ENCODE measurements at places on chromosomes 13 and 19. TPM values are rescaled to one million over a fixed set of nuclear protein-coding genes. Genes with fewer than 3 reads are reported as not detected.

IER2 gene
- 20.8 TPM for total RNA-seq

GRCh38 chr19:35874392-35874930 lies 6.1 kb downstream of the APLP1 start:
- DNase-seq: no peak

DNA sequence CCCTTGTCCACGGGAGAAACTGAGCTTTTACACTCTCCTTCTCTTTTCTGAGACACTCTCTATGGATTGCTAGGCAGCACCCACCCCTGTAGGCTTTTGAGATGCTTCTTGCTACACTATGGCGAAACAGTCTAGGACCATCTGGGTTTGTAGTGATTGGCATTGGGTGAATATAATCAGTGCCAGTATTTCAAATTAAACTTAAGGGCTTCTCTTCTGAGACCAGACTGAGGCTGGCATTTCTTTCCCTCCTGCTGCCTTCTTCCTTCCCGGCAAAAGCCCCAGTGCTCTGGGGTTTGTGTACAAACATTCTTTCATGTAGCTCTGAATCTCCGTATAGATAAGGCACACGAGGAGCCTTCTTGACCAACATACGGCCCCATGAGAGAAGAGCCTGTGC lies 276.7 kb downstream of the SLC7A1 start:
- DNase-seq: no peak

DNA sequence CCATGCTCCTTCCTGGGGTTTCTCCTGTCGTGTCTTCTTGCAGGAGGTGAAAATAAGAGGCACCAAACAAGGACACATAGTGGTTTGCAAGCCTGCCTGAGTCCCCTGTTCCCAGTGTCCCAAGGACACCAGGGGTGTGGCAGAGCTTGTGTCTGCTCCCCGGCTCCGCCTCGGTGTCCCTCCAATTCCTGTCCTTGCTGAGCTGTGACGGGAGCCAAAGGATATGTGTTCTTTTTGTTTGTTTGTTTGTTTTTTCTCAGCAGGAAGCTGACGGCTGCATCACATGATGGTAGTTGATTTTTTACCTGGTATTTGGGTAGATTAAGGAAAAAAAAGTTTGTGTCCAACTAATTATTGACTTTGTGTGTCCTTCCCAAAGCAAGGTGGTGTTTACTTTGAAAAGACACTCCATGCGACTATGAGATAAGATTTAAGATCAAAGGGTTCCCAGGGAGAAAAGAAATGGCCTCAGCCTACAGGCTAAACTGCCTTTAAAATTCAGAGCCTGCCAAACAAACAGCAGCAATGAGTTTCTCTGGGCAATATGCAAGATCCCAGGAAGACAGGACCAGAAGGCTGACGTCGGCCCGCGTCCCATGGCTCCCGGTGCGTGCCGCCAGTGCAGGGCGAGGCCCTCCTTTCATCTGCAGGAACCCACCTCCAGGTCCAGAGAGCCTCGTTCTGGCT lies 50.8 kb upstream of the XPO4 start:
- no peak for DNase-seq

DNA sequence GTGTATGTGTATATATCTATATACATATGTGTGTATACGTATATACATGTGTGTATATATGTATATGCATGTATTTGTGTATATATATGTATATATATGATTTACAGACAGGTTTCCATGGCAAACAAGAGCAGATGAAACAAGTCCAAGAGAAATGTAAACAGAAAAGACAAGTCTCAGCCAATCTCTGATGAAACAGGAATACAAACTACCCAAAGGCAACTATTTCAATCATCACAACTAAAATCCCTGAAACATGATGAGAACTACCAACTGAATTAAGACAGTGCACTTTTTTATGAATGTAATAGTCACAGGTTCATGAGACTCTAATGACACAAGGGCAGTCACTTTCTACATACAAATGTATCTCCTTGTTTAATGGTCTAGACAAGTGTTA lies 140.2 kb downstream of the TNFRSF19 start:
- no peak for DNase-seq

FFAR1 gene
- not detected for total RNA-seq

DNA sequence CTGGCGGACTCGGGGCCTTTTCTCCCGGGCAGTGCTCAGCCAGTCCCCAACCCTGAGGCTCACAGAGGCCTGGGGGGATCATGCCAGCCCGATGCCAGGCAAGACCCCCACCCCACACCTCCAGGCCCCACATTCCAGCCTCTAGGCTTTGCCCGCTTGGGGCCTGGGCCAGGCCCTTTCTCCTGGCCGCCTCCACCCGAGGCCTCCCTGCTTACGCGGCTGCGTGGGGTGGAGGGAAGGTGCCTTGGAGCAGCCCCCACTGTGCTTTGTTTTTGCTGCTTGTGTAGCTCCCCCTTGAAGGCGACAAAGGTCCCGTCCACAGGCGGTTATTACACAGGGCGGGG lies 38.4 kb downstream of the SMIM24 start:
- DNase-seq: no peak

- DNase-seq: no peak
Observed at GRCh38 chr13:43110036-43110435, 86.7 kb downstream of the DNAJC15 start.

DOCK9 gene
- 138 TPM for total RNA-seq

DNA sequence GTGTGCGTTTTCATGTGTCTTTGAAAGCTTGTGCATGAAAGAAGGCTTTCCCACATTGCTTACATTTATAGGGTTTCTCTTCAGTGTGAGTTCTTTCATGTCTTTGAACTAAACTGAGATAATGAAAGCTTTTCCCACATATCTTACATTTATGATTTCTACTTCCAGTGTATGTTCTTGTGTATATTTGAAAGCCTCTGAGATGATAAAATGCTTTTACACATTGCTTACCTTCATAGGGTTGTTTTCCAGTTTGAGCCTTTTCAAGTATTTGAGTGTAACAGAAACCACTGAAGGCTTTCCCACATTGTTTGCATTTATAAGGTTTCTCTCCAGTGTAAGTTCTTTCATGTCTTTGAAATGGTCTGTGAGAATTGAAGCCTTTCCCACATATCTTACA lies 9.8 kb upstream of the ZNF441 start:
- DNase-seq: no peak

PABPC3 gene
- 0.10 TPM for total RNA-seq

DNA sequence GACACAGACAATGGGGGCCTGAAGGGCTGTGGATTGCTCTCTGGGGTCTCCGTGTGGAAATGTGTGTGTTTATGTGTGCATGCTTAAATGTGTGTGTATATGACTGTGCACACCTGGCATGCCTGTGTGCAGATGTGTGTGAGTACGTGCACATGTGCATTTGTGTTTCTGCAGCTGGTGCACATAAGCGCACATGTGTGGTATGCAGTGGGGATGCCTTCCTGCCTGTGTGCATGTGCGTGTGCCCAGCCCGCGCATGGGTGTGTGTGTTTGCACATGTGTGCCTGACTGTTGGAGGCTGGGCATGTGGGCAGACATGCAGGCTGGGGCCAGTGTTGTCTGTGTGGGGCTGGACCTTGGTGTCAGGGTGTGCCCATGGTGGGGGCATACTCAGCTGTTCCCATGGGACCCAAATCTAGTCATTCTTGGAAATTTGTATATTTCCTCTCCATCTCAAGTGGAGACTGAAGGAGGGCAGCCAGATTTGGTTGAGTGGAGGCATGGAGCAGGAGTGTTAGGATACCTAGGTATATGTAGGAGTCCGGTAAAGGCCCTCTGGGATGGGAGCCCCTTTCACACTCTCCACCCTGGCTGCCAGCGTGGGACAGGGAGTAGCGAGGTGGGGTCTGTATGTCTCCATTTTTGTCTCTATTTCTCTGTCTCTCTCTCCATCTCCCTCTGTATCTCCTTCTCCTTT lies 49.9 kb downstream of the CELF5 start:
- DNase-seq: no peak

- DNase-seq: no peak
Observed at GRCh38 chr13:88429862-88430261, 758.7 kb downstream of the SLITRK5 start.

KLK8 gene
- total RNA-seq: not detected

DNA sequence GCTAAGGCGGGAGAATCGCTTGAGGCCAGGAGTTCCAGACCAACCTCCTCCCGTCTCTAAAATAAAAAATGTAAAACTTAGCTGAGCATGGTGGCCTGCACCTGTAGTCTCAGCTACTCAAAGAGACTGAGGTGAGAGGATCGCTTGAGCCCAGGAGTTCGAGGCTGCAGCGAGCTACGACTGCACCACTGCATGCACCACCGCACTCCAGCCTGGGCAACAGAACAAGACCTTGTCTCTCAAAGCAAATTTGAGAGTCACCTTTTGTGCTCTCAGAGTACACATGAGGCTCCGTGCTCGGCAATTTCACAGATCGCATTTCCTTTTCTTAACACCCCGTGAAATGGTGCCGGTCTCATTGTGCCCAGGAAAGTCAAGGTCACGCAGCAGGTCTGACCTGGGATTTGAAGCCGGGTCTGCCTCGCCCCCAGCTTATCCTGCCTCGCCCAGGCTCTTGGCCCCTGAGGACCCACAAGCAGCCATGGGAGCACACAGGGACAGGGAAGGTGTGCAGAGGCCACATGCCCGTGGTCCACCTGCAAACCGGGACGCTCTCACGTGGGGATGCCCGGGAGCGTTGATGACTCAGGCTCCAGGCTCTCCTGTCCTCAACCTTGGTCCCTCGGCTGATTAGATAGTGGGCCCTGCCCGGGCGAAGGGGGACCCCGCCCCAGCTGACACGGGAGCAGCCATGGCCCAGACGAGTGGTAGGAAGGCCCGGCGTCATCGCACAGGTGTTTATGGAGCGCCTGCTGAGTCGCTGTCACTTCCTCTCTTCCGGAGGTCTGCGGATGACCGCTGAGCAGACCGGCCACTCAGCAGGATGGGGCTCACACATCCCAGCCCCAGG lies 1.1 kb upstream of the SMIM24 start:
- DNase-seq: no peak

DNA sequence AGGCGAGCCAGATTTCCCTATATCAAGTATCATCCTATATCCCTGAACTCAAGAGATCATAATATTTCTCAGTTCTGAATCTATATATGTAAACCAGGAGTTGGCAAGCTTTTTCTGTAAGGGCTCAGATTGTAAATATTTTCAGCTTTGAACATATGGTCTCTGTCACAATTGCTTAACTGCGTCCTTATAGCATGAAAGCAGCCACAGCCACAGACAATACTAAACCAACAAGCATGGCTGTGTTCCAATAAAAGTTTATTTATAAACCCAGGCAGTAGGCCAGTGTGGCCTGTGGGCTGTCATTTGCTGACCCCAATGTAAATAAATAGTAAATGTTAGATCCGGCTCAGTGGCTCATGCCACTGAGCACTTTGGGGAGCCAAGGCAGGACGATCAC lies 12.2 kb upstream of the MYH14 start:
- DNase-seq: peak; percentile 33

ZNF442 gene
- total RNA-seq: 2.8 TPM

GRCh38 chr13:39787086-39787487 lies 131.6 kb downstream of the COG6 start:
- DNase-seq: no peak

CLIP3 gene
- 4.9 TPM for total RNA-seq

- no peak for DNase-seq
Observed at GRCh38 chr19:53982001-53982451, 9.4 kb upstream of the CACNG6 start.

SWSAP1 gene
- 1.7 TPM for total RNA-seq

DNA sequence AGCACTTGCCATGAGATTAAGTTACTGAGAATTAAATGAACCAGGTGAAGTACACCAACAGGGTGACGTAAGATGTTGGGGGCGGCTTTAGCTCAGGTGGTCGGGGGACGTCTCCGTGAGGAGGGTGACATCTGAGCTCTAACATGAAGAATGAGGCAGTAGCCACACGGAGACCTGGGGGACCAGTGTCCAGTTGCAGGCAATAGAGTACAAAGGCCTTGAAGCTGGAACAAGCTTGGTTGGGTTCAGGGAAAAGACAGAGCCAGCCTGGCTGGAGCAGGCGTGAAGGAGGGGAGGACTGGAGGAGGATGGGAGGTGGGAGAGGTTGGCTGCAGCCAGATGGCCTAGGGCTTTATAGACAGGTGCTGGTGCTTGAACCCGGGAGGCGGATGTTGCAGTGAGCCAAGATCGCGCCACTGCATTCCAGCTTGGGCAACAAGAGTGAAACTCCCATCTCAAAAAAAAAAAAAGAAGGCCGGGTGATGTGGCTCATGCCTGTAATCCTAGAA lies 1.6 kb downstream of the SPINT2 start:
- no peak for DNase-seq

- peak; percentile 95 for DNase-seq
Observed at GRCh38 chr13:73268306-73268705, 209.5 kb downstream of the KLF5 start.

GRCh38 chr19:46731007-46731501 lies 14.1 kb upstream of the PRKD2 start:
- peak; percentile 84 for DNase-seq

- peak; percentile 34 for DNase-seq
Observed at GRCh38 chr13:31101472-31102170, 60.1 kb downstream of the HSPH1 start.

- DNase-seq: no peak
Observed at GRCh38 chr19:50534478-50534877, 20.8 kb upstream of the ASPDH start.

MEIS3 gene
- 4.4 TPM for total RNA-seq

TMEM38A gene
- 128 TPM for total RNA-seq

DNA sequence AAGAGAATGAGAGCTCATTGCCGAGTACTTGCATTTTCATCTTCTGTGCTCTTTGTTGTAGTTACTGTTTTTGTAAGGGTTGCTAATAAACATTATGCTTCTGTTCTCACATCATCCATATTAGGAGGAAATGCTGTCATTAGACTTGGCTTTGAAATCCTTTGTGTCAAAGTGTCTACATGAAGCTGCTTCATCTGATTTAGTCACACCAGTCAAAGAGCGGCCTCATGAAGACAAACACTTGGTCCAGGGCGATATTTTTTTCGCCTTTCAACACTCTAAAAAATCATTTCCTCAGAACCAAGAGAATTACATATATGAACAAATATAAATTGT lies 105.0 kb downstream of the SPRY2 start:
- no peak for DNase-seq

DNA sequence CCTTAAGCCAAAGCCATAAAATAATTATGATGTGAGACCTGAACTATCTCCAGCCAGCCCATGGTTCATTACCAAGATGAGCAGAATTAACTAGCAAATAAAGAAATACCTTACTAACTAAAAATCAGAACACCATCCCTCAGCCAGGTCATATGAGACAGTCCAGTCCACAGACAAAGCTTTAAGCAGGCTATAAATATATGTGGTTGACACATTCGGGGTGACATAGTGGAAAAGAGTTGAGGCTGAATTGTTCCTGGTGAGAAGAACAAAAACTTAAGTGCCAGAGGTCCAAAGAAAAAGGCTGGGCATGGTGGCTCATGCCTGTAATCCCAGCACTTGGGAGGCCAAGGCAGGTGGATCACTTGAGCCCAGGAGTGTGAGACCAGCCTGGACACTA lies 30.9 kb downstream of the ENOX1 start:
- peak; percentile 55 for DNase-seq

APC2 gene
- 0.53 TPM for total RNA-seq

- DNase-seq: peak; percentile 72
Observed at GRCh38 chr19:5826531-5827341, 12.8 kb downstream of the FUT6 start.

- DNase-seq: peak; percentile 37
Observed at GRCh38 chr19:58229255-58229639, 533 bp downstream of the ZNF544 start.

All from myocyte (in vitro differentiated cells).